ENCODE measurements at places on chromosomes 3 and 15.

DNA sequence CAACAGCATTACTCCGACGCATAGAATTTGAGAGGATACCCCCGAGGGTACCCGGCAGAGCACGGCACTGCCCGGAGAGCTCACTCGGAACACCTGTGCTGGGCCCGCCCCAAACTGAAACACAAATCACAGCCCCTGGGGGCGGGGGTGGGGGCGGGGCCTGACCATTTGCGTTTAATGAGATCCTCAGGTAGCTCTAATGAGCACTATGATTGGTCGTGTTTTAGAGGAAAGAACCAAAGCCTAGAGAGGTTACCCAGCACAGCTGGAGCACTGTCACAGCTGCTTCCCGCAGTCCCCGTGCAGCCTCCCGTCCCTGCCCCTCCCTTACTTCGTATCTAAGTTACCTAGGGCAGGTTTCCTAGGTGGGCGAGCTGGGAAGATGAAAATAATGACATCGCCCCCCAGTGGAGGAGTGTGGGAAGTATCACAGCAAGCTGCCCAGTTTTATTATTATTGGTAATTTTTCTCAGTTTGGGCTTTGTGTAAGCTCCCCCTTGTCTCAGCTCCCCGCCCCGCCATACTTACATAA lies 187.1 kb downstream of the PDE8A start:
- peak; percentile 35 for DNase-seq

GRCh38 chr15:52095597-52096262 lies 16.8 kb downstream of the BCL2L10 start:
- no peak for DNase-seq

DNA sequence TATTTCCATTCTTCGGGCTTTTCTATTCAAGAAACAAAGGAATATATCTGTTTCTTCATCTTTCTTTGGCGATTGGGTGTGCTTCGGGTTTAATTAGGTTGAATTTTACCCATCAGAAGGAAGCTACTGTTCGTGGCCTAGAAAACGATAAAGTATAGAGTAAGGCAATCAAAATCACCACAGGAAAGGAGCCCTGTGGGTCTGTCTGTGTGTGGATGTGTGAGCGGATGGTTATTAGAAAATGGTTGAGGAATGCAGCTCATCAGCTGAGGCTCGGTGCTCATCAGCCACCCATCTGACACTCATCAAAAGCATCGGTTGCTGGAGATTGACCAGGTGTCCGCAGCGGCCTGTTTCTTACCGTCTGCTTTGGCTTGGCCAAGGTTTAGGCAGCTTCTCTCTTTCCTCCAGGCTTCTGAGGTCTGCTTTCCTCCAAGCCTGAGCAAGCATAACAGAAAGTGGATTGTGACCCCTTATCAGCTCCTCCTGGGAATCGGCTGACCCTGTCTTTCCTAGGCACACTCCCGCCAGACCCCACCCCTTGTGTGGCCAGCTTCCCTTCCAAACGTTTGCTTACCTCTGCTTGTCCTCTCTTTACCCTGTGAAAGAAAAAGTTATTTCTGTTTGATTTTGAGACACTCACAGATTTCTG lies 17.6 kb upstream of the ISLR start:
- no peak for DNase-seq

DNA sequence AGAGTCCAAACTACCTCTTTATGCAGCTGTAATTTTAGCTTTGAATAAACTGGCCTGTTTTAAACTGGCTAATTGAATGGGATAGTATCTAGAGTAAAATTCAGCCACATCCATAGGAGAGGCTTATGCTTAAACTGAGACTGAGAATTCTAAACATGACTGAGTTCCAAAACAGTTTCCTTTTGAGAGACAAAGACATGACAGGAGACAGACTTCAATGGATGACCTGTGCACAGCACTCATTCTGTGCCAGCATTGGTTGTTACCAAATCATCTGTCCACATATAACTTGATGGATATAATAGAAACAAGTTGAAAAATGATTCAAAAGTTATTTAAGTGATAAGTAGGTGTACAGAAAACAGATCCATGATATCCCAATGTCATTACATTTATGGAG lies 20.9 kb downstream of the IL12A start:
- no peak for DNase-seq

DNA sequence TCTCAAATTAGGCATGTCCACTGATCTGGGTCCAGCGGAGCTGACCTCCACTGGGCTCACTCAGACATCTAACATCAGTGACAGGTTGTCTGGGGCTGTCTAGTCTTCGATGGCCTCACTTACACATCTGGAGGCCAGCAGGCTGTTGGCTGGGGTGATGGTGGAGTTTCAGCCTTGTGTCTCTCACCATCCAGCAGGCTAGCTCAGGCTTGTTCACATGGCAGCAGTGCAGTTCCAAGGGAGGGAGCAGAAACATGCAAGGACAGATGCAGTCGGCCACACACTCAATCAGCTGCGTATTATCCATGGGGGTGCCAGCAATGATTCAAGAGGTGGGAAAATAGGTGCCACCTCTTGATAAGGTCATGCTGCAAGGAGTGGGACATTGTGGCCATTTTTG lies 292.5 kb downstream of the SHQ1 start:
- DNase-seq: no peak

DNA sequence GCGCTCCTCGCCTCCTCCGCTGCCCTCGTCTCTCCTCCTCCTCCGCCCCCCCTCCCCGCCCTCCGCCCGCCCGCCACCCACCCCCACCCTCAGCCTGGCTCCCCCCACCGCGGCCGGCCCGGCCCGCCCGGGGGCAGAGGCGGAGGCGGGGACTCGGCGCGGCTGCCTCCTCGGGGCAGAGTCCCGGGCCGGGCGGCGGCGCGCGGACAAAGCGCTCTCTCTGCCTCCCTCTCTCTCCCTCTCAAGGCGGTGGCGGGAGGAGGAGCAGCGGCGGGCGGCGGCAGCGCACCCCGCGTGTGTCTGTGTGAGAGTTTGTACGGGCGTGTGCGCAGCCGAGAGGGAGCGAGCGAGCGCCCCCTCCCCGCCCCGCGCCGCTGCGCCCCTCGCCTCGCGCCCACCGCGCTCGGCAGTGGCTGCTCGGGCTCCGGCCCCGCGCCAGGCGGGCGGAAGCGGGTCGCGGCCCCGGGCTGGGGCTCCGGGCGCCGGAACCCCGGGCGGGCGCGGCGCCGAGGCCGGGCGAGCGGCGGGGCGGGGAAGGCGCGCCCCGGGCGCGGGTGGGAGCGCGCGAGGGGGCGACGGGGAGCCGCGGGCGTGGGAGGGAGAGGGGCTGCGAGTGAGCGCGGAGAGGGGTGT lies at the start of gene IGF2BP2:
Gene IGF2BP2, minus strand, starts transcription at position 37 of the 633 bp plus-strand sequence. CDS start 82 bp downstream, outside the sequence.
- DNase-seq: peak; percentile 20

DNA sequence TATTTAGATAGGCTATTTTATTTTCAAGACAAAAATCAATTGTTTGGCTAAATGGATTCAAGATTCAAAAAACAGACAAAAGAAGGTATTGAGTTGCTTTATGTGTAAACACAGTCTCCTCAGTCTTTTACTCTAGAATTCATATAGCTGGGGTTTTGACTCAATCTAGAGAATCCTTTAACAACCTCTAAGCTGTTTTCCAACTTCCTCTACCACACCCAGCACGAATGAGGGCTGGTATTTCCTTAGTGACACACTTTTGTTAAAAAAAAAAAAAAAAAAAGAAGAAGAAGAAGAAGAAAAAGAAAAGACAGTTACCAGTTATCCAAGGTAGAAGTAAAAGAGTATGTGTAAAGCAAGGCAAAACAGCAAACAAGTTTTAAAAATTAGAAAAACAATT lies 732.8 kb upstream of the GOLIM4 start:
- DNase-seq: no peak

DNA sequence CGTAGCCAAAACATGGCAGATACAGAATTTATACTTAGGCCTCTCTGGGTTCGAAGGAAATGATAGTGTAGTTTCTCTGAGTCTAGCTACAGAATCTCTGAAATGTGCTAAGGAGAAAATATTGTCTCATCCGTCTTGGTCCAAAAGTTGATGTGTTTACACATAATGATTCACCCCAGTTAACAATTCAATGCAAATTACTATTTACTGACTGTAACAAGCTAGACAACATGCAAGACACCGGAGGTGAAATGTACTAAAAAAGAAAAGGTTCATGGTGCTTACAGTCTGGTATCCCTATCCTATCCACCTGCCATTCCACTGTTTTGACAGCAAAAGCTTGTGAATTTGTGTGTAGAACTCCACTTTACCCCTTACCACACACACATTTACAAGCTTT lies 146.8 kb downstream of the SUCLG2 start:
- no peak for DNase-seq

DNA sequence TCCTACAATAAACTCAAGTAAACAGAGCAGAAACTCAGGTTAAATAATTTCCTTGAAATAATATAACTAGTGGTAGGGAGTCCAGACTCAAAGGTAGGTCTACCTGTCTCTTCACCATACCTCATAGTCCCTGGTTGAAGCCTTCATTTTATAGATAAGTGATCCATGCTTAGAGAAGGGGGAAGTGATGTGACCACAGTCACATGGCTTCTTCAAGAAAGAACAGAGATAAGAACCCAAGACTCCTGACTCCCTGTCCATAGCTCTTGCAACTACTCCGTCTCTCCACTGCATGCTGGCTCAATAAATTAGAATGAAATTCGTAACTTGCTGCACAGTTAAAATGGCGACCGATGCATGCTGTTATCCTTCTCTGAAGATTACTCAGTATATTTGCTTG lies 11.0 kb upstream of the C15orf61 start:
- DNase-seq: no peak

DNA sequence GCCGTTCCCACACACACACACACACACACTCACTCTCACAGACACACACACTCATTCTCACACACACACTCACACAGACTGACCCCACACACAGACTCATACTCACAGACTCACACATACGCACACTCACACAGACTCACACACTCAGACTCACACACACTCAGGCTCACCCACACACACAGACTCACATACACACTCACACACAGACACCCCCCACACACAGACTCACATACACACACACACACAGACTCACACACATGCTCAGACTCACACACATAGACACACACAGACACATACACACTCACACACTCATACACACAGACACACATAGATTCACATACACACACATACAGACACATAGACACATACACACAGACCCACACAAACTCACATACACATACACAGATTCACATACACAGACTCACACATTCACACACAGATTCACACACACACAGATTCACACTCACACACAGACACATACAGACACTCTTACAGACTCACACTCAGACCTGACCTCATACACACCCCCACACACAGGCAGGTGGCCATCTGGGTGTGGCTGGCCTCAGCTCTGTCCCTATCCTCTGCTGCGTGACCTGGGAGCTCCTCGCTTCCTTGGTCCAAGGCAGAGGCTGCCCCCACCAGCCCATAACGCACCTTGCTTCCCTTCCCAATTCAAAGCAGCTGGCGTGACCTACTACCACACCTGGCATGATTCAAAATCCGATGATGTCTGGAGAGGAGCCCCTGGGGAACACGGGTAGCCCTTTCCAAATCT lies 1.9 kb downstream of the C3orf22 start:
- DNase-seq: no peak

DNA sequence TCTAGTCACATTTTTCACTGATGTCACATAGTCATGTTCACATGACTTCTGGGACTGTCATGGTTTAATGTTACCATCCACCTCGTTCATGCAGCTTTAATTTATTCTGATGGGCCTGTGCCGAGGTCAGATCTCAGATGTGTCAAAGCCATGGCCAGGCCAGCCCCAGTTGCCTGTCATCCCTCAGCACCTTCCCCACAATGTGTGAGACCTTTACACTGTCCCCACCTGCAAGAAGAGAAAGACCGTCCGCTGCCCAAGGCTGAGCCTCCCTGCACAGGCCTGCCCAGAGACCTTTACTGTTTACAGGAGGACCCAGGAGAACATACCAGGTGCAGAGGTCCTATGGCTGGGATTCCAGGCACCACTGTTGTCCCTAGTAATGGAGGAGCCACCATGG lies 12.8 kb upstream of the KLF15 start:
- no peak for DNase-seq

GRCh38 chr3:23182996-23183513 lies 20.1 kb upstream of the UBE2E2 start:
- DNase-seq: no peak

GRCh38 chr15:67944010-67944641 lies 104.3 kb upstream of the RNU6-1 start:
- no peak for DNase-seq

DNA sequence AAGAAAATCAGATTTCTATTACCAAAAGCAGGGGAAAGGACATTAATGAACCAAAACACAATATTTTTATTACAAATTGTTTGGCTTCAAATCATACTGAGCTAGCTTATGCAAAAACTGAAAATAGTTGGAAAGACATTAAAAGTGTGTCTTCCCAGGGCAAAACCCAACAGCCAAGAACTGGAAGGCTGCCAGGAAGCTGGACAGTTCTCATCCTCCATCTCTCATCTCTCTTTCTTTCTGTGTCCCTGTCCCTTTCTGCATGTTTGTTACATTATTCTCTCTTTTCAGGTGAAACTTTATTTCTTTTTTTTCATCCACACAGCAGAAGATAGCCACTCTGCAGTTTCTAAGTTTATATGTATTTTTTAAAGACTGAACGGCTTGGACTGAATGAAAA lies 41.1 kb upstream of the SNTN start:
- DNase-seq: no peak

DNA sequence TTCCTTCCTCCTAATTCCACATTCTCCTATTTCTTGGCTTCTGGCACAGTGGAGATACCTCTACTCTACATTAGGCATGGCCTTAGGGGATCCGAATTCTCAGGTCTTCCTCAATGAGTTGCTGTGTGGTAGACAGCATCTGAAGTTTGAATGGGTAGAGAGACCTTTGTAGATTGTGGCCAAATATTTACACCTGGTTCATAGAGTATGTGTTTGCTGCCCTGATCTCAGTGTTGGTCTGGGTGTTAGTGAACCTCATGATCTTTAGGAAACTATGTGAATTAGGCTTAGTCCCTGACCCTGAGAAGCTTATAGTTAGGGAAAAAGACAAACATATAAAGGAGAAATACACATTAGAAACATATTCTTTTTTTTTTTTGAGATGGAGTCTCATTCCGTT lies 75.8 kb downstream of the LPP start:
- no peak for DNase-seq

- DNase-seq: no peak
Measured at GRCh38 chr15:85003593-85004312, 22.1 kb downstream of the PDE8A start.

DNA sequence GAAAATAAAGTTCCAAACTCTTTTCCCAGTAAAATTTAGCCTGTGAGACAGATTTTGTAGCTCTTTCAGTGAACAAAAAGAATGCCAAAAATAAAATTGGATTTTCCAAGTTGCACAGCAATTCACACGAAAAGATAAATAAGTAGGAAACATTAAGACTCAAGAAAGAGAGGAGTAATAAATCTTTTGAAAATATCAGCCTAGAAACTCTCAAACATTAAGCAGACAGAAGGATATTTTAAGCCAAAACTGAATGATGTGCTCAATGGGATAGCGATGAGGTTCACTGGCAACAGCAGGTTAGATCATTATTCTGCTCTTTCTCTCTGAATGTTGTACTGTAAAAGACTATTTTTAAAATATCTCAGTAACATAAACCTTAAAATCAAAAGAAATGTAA lies 115.0 kb downstream of the STAG1 start:
- no peak for DNase-seq

- peak; percentile 1 for DNase-seq
Measured at GRCh38 chr3:68007621-68008226, 353.3 kb upstream of the SUCLG2 start.

- DNase-seq: no peak
Measured at GRCh38 chr3:184144505-184144904, 9.3 kb downstream of the EIF2B5 start.

GRCh38 chr3:156834435-156834834 lies 8.3 kb downstream of the LEKR1 start:
- no peak for DNase-seq
